ENCODE measurements at places on chromosomes 1 and 21. TPM values are rescaled to one million over a fixed set of nuclear protein-coding genes. Genes with fewer than 3 reads are reported as not detected.

DNA sequence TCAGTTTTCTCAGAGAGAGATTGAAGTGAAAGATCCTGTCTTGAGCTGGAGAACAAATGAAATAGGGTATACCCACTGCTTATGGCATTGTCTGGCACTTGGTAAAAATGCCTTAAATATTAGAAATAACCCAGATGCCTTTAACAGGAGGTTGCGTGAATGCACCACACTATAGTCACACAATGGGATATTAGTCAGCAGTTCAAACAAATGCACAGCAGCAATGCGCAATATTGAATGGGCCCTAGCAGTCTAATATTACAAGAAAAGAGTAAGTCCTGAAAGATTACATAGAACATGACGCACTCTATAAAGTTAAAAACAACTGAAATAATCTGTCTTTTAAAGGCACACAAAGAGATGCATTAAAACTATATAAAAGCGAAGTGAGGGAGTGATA, 161.1 kb downstream of the EDEM3 start:
- DNase-seq: no peak

DNA sequence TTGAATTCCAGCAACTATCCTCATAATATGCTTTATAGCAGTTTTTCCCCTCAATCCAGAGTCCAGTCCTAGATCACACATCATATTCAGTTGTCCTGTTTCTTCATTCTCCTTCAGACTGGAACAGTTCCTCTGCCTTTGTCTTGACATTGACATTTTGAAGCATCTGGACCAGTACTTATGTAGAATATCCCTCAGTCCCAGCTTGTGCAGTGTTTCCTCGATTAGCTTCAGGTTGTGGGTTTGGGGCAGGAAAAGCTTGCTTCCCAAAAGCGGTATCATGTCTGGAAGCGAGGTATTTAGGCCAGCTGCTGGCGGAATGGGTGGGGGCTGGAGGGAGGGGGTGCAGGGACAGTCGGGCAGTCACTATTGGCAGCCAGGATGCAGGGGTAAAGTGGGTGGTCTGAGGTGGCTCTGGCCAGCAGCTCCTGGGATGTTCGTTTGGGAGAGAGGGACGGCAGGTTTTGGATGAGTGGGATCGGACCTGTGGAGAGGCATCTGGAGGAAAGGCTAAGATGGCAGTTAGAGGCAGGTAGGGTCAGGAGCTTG, 6.5 kb downstream of the THEMIS2 start:
- DNase-seq: no peak

The LDLRAD1 gene
- 1.5 TPM for total RNA-seq

The OR2L2 gene
- total RNA-seq: 0.07 TPM

The OLIG2 gene
- 1.4 TPM for total RNA-seq

The REN gene
- 0.69 TPM for total RNA-seq

The ATP1A4 gene
- total RNA-seq: 0.27 TPM

The TMEM81 gene
- total RNA-seq: 3.3 TPM

The DYNLT5 gene
- 4.1 TPM for total RNA-seq
